Colonic mucosa (tissue), 4 donors: ENCODE measurements at places on chromosomes 3 and 15. TPM values are rescaled to one million over a fixed set of nuclear protein-coding genes. Genes with fewer than 3 reads are reported as not detected.

OSBPL10 gene
- 34.4 TPM for total RNA-seq

GRCh38 chr15:98889930-98890695 lies 117.5 kb downstream of the PGPEP1L start:
- no peak for DNase-seq

ONECUT1 gene
- 0.64 TPM for total RNA-seq

DNA sequence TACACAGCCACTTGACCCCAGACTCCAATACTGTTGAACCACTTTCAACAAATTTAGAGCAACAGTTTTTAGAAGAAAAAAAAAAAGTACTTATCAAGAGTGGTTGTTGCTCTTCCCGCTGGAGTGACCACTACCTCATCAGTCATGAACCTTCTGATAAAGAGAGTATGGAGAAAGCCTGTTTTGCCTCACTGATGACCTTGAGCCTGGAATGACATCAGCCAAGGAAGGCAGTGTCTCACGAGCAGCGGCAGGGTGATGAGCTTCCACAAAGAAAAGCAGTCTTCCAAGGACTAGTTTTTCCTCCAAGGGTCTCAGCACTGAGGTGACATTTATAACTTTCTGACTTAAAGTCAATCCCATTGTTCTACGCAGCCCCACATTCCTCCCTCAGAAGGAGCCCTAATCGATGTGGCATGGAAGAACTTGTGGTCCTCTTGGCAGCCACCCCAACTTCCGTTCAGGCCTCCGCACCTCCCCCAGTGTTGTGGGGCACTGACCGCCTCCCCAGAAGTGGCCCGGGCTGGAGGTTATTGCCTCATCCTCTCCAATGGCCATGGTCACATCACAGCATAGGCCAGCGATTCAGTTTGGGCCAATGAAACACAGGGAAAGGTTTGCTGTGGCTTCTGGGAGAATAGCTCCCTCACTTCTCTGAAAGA lies 1.8 kb upstream of the CYP11A1 start:
- DNase-seq = no peak

STAC gene
- 0.42 TPM for total RNA-seq

STRIT1 gene
- not detected for total RNA-seq

DNA sequence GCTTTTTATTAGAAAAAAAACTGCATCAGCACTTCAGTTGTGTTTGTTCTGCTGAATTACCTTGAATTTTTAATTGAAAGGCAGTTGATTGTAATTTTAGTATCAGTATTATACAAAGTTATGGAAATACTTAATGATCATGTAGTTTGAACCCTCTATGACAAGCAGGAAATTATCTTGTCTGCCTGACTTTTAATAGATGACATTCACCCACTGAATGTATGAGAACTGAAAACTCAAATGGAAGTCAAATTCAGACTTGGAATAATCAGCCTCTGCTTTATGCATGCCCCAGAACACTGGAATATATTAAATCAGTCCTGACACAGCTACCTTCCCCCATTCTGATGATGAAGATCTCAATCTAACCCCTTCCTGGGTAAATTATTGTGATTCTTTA lies 73.5 kb downstream of the SLC49A4 start:
- DNase-seq = no peak

GRCh38 chr3:79253704-79254103 lies 514.1 kb downstream of the ROBO1 start:
- no peak for DNase-seq

DNA sequence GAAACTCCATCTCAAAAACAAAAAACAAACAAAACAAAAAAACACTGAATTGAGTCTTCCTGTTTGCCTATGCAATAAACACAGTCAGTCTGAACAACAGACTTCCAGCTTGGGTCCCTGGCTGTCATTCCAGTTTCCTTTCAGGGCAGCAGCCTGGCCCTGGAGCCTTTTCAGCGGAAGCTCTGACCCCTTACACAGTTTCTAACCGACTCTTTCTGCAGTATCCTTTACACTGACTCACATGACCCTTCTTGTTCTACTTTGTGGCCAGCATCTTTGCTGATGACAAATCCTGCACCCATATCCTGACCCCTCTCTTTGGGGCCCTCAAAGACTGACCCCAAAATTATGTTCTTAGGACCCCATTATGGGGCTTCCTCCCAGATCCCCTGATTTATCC lies 38.3 kb upstream of the INO80 start:
- no peak for DNase-seq

DNA sequence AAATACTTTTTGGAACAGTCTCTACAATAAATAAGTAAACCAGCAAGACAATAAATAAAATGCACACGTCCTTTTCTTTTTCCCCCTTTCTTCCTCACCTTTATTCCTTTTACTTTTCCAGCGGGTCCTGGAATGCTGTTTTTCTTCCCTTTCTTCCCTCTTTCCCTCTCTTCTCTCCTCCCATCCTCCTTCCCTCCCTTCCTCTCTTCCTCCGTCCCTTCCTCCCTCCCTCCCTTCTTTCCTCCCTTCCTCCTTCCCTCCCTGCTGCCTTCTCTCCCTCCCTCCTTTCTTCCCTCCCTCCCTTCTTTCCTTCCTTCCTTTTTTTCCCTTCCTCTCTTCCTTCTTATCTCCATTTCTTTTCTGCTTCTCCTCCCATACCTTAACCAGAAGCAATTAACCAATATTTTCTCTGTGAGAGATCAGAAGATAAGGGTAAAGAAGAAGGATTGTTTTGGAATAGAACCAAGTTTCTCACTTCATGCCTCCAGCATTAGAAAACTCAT lies 3.3 kb upstream of the IL17RE start:
- DNase-seq = no peak

CASR gene
- total RNA-seq = 0.22 TPM

ZNF385D gene
- 1.5 TPM for total RNA-seq

- DNase-seq = no peak
Observed at GRCh38 chr3:157311633-157312375, 124.8 kb upstream of the PTX3 start.

DNA sequence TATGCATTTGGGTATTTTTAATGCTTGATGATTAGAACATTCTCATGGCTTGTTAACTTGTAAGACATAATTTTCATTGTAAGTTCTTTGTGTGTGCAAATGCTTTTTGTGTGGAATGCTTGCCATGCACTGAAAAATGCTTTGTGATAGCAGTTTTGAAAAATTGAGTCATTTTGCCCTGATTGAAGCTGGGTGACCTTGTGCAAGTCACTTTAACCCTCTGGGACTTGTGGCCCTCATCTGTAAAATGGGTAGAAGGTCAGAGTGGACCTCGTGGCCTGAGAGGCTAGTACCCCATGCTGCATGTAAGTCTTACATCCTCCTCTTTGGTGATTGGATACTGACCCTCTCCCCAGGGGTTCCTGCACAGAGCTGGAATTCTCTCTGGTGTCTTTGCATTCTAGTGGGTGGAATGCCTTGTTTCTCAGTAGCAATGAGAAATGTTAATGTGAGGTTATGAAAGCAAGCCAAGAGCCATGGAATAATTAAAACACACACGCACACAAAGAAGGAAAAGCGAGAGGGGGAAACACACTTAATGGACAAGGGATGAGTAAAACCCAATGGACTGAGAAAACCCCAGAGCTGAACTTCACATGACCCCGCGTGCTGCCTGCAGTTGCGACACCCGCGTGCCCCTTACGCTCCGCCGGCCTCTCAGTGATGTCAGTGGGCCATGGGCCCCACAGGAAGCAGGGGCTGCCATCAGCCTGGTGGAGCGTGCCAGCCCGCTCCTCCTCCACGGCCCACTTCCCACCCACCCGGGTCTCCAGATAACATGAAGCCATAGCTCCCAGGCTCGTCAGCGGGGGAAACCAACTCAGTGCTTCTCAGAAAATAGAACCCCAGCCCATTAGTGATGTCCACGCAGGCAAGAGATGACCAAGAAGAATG lies 44.0 kb downstream of the SMAD3 start:
- DNase-seq = peak; percentile 56

GRCh38 chr3:143000528-143000927 lies 842 bp upstream of the U2SURP start:
- peak; percentile 44 for DNase-seq

PAQR5 gene
- 71.1 TPM for total RNA-seq

- DNase-seq = peak; percentile 81
Observed at GRCh38 chr15:58462547-58462946, 30.8 kb downstream of the LIPC start.

- DNase-seq = no peak
Observed at GRCh38 chr3:162112719-162113118, 616.1 kb downstream of the OTOL1 start.

DNA sequence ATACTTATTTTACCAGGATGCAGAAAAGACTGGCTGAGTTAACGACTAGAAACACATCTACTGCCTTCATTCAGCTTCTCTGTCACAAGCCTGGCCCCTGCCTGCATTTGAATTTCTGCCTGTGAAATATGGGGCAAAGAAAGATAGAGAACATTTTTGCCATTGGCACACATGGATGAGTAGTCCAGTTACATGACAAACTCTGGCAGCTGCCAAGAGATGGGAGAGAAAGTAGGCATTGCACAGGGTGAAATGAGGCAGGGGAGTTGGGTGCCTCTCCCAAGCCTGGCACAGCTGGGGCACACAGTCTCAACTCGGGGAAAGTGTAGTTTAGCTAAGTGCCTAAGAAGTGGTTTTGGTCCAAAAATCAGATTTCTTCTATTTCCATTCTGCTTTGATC lies 24.0 kb downstream of the ANXA2 start:
- DNase-seq = no peak

SLC9C1 gene
- total RNA-seq = 0.13 TPM

ENTPD3 gene
- 2.3 TPM for total RNA-seq

- DNase-seq = no peak
Observed at GRCh38 chr3:3027976-3028567, 82.1 kb downstream of the IL5RA start.

DNA sequence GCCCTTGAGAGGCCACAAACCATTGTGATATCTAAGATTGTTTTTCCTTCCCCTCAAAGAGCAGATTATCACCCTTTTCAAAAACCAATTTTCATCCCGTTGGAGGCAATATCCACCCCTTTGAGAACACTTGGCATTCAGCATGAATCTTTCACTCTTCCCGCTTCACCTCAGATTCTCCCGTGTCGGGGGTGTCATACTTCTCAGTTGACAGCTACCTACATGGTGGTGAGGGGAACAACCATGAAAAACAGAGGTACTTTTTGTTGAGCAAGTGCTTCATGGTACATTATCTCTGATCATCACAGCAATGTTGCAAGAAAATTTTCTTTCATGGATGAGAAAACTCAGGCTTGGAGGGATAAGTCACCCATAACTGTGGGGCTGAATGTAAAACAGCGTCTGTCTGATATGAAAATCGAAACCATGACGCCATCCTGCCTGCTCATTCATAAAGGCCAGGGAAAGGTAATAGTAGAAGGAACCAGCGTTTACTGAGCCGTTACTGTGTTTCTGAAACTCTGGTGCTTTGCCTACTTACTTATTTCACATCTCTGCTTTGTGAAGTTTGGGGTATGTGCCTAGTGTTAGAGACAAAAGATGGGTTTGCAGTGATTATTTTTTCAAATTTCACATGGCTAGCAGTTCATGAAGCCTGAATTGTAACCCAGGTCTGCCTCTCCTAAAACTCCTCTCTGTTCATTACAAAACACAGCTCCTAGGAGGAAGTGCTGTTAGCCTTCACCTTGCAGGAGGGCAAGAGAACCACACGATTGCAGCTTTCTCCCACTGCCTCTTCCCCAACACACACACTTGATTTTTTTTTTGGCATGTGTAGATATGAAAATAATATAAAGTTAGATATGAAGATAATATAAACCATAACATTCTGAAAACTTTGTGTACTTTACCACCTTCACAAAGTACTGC lies 35.4 kb downstream of the SV2B start:
- DNase-seq = no peak

DNA sequence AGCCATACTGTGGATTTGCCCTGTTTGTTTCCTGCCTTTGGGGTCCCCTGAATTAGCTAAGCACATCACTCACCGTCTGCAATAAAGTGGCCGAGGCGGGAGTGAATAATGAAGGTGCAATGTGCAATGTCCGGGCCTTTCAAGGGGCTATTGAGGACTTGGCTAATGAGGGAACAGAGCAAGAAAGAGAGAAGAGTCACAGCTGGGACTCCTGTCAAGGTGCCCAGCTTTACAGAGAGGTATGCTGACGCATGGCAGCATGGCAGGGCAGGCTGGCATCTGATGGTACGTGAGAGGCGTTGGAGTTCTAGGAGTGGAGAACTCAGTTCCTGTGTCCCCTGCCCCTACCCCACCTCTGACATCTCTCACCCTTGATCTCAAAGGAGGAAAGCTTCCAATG lies 13.8 kb upstream of the ATP2B2 start:
- DNase-seq = no peak

GRCh38 chr3:119731560-119732343 lies 28.9 kb downstream of the CFAP91 start:
- DNase-seq = no peak

- DNase-seq = no peak
Observed at GRCh38 chr3:4038351-4038750, 239.1 kb downstream of the LRRN1 start.

- DNase-seq = no peak
Observed at GRCh38 chr3:68467465-68467864, 464.9 kb downstream of the TAFA4 start.

TNFAIP8L3 gene
- 5.3 TPM for total RNA-seq

GRCh38 chr3:81823882-81824395 lies 62.5 kb upstream of the GBE1 start:
- DNase-seq = no peak

CPNE9 gene
- total RNA-seq = not detected

DNA sequence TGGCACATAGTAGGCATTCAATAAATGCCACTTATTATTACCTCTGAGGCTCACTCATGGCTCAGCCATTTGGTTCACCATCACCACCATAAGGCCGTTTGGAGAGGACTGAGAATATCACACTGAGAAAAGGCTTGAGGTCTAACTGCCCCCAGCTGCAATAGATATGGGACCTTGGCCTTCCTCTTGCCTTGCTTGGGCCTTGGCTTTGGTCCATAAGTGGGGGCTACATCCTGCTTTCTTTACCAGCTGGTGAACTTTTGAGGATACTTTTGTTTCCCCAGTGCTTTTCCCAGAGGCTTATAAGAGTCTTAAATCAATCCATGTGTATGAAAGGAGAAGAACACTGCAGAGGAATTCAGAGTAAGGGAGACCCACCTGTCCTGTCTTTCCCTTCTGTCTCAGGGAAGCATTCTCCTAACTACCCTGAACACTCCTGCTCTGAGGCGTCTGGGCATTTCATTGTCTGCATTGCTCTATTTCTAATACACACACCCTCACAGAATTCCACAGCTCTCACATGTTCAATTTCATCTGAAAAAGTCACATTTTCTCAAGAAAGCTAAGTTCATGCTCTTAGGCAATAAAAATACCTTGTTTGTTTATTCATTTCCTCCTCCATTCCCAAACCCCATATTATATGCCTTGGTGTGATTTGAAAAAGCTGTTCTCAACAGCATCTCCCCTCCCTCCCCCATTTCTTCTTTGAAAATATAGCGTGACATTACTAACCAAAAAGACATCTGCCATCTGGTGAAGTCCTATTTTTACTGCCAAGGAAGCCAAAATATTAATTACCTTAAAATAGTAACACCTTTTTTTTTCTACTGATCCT lies 22.5 kb upstream of the KCNMB2 start:
- no peak for DNase-seq

EPHA3 gene
- 2.4 TPM for total RNA-seq

EFCAB12 gene
- 0.16 TPM for total RNA-seq

DNA sequence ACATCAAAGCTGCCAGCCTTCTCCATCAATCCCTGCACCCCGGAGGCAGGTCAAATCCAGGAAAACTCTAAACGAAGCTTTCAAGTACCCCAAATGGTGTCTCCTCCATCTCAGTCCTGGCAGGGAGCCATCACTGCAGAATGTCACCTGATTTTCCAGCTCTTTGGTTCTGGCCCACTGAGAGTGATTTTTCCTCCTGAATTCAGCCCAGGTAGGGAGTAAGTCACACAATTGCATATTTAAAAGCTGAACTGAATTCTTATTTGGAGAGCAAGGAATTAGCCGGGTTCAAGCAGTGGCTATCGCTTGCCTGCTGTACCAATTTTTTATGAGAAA lies 5.3 kb downstream of the RFTN1 start:
- DNase-seq = no peak

- DNase-seq = peak; percentile 82
Observed at GRCh38 chr3:46405301-46406019, 1.4 kb downstream of the CCR5AS start.
